Stimulated activated CD4-positive, alpha-beta T cell treated with anti-CD3 and anti-CD28 coated beads, TNF-alpha, amount 100 ng/mL, for 24 hours (primary cell): ENCODE measurements at places on chromosomes 2 and 18.

GRCh38 chr18:49907346-49907929, 94.1 kb upstream of the ACAA2 start:
- DNase-seq = no peak

DNA sequence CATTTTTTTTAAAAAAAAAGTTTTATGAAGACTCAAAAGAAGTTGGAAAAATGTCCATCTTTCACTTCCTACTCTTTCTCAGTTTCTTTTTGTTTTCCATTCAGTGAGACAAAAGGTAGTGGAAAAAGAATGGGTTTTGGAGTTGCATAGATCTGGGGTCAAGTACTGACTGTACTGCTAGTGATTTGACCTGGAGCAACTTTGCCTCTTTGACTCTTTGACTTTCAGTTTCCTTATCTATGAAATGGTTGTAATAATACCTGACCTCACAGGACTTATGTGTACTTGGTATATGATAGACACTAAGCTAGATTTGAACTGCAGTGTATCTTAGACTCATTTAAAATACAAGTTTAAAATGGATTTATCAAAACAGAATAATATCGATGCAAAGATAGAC, 3.5 kb upstream of the KCNE4 start:
- DNase-seq = no peak

DNA sequence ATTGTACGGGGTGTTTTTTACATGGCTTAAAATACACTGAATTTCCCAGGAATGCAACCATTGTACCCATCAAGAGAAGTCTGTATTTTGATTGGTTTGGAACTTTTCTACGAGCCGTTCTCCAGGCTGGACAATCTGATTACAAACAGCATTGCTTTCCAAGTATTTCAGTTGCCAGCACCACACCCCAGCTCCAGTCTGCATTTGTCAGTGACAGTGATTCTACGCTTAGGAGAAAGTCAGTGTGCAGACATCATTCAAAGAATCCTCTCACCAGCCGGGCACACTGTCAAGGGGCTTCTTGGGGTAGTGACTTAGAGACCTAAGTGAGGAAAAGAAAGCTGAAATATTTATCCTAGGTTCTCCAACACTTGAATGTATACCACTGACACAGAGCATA, 194.1 kb downstream of the ANAPC1 start:
- DNase-seq = no peak

DNA sequence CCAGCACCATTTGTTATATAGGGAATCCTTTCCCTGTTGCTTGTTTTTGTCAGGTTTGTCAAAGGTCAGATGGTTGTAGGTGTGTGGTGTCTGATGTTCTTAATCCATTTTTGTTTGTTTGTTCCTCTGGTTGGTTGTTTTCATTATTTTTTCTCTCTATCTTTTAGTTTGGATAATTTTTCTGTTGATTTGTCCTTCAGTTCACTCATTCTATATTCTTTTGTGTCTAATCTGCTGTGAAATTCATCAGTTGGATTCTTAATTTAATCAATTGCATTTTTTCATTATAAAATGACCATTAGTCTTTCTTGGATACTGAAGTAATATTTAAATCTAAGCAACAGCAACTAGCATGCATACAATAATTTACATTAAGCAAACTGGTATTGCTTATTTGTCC, 206.7 kb upstream of the TRIB2 start:
- no peak for DNase-seq

GRCh38 chr18:74196220-74197119, 48.1 kb downstream of the TIMM21 start:
- peak; percentile 17 for DNase-seq

- no peak for DNase-seq
These were observed 37.5 kb upstream of the SCN9A start for GRCh38 chr2:166413255-166413654.

DNA sequence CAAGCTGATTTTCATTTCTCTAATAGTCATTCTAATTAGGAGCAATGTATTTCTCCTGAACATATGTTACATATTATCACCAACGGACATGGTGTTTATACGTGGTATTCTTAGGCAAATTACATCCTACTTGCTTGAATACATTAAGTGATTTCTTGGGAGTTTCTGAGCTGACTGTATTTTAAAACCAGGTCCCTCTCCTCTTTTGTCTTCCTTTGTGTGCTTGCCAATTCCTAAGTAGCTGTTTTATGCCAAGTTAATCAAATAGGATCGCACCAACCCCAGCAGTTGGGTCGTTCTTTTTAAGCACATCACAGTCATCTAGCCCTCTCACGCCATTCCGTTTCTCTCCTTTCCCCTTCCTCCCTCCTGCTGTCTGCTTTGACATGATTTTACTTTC, 75.4 kb upstream of the MAP2 start:
- no peak for DNase-seq

DNA sequence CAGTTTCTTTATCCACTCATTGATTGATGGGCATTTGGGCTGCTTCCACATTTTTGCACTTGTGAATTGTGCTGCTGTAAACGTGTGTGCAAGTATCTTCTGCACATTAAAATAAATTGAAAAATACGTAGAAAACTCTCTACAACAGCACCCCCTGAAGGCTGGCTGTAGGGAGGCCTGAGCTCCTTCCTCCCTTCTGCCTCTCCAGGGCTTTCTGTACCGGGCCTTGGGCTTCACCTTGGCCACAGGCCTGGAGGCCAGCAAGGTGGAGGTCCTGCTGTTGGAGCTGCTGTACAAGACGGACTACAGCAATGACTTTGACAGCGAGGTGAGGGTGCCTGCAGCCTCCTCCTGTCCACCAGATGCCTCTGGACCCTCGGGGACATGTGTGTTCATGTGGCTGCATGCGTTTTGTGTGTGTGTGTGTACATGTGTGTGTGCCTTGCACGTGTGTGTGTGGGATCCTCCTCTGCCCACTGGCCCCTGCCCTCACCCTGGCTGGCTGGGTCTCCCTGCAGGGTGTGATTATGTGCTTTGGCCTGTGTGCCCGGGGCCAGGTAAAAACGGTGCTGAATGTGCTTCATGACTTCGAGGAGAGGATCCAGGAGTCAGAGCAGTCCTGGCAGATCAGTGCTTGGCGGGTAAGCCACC, 29.2 kb downstream of the MROH2A start:
- DNase-seq = no peak

GRCh38 chr2:156430236-156430979, 5.8 kb upstream of the GPD2 start:
- no peak for DNase-seq

DNA sequence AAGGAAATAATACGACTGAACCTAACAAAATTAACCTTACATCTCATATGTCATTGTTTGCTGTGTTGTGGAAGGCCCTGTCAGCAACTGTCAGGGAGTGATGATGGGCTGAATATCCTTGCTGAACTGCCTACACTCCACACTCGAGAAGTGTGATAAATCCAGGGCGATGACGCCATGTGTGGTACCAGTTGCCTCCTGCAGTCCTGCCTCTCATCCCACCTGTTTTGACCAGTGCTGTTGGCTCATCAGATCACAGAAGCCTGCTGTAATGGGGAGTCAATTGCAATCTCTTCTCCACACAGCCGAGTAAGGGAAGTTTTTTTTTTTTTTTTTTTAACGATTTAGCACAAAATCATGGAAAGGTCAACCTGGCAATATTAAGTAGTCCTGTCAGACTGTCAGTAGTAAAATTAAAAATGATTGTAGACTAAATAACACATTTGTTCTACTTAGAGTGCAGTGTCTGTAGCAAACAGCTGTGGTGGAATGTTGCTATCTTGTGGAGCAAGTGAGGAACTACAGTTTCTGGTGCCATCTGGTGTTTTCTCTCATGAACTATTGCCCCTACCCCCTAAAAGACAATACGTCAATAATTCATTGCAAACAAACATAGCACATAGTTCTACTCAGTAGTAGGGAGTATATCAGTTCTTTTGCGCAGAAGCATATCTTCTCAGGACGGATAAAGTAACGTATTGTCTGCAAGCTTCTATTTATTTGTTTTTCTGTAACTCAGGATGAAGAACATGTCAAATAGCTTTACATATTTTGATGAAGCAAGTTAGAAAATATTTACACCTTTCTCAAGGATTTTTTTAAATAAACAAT, 347.6 kb downstream of the CTNNA2 start:
- no peak for DNase-seq

DNA sequence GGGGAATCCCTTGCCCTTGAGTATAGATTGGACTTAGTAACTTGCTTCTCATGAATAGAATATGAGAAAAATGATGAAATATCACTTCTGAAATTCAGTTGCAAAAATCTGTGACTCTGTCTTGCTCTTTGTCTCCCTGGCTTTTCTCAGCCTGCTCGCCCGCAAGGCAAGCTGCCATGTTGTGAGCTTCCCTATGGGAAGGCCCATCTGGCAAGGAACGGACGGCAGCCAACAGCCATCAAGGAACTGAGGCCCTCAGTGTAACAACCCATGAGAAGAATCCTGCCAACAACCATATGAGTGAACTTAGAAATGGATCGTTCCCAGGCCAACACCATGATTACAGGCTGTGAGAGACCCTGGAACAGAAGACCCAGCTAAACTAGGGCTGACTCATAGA, 58.4 kb upstream of the PGAP1 start:
- no peak for DNase-seq

DNA sequence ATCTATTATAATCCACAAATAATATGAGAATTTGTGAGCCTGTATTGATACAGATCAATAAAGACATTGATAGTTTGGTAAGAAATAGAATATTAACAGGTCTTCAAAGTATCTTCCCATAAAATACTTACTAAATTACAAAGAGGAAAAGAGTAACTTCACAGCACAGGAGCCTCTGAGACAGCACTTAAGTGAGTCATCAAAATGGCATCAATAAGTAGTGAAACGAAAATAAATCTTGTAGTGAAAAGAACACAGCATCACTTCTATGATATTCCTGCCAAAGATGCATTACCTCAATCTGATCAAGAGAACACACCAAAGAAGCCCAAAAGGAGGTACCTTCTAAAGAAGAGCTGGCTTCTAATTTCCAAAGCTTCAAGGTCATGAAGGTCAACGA, 116.4 kb downstream of the CBLN2 start:
- no peak for DNase-seq

GRCh38 chr2:29423061-29423666, 307.9 kb downstream of the CLIP4 start:
- DNase-seq = no peak

- DNase-seq = no peak
These were observed 568.8 kb upstream of the ZEB2 start for GRCh38 chr2:145088756-145089155.

DNA sequence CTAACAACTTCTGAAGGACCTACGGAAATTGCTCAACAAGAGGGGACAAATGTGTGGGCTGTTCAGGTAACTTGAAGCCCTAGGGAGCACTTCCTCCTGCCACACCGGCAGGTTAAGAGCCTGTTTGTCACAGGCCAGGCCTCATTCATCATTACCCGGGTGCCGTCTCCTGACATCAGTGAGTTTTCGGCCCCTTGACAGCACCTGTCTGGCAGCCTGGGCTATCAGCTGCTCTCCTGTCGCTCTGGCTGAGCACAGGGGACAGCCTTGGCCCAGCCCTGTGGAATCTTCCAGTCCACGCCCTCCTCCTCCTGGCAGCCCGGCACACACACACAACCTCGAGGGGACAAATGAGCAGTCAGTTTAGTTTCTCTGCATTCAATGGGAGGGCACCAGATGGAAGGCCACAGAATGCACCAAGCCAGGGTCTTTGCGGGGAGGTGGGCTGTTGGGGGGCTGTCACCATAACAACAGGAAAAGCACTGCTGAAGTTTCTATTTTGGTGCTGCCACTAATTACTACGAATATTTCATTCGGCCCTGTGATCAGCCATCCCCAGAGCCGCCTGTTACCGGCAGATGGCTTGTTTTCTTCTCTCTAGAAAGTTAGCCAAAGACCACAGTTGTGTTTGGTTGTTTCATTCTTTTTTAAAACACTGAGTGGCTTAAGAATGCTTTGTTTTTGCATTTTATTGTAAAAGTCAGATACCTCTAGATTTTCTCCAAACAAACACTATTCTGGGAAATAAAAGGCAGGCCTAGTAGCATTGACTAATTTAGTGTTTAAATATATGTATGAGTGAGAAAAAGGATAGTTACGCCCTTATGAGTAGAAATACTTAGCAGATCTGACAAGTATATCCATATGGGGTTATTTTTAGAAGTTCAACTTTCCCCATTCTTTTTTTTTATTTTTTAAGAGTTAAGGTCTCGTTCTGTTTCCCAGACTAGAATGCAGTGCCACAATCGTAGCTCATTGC, 189.9 kb upstream of the NDUFV2 start:
- DNase-seq = no peak

GRCh38 chr2:219638948-219639755, 11.7 kb downstream of the SLC4A3 start:
- no peak for DNase-seq

DNA sequence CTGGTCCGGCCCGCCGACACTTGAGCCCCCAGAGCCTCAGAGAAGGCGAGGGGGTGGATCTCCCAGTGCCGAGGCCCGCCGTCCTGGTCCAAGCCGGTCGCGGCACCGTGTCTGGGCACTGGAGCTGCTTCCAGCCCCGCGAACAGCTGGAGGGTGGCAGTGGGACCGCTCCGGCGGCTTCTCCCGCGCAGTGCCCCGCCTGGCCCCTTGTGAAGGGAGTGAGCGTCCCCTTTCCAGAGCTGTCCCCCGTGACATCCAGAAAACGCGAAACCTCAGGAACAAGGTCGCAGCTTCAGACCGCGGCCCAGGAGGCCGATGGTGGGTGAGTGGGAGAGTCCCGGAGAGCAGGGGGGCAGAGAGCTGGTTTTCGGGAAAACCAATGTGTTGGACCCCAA, 579 bp upstream of the EMX1 start:
- no peak for DNase-seq

- DNase-seq = no peak
These were observed 558 bp upstream of the NEMP2 start for GRCh38 chr2:190535121-190535439.

GRCh38 chr2:122003196-122003940, 247.9 kb downstream of the TSN start:
- no peak for DNase-seq

- DNase-seq = no peak
These were observed 151.7 kb downstream of the TRABD2A start for GRCh38 chr2:84729224-84729623.

DNA sequence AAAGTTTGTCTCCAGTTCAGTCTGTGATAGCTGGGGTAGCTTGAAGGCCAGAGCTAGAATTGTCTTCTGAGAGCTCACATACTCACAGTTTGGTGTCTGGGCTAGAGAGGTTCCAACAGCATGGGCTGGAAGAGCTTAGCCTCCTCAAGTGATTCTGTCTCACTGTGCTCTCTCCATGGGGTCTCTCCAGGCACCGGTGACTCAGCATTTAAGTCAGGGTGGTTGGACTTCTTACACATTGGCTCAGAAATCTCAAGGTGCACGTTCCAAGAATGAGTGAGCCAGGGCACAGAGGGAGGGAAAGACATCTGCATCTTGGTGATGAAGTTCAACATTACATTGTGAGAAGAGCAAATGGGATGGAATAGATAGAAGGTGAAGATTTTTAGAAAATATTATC, 207.3 kb upstream of the DDX18 start:
- no peak for DNase-seq

DNA sequence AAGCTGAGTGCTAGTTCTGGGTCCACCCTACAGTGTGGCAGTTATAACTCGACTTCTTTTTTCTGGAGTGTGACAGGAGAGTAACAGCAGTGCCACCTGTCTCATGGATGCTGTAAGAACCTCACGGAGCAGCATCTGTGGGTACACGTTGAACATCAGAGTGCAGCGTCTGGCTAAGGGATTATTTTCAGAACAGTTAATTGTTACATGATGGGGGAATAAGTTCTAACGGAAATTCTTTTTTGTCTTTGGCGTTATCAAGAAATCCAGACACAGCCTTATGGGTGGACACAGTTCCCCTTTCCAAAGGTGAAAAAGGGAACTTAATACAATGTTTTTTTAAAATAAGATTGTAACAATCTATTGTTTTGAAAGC, 28.3 kb upstream of the TOGARAM2 start:
- no peak for DNase-seq

- no peak for DNase-seq
These were observed 7.0 kb downstream of the CTIF start for GRCh38 chr18:48545757-48546321.

GRCh38 chr2:31764169-31764568, 183.4 kb upstream of the SRD5A2 start:
- no peak for DNase-seq
